ENCODE measurements at places on chromosomes 5 and 9.

- no peak overlapping the region for H3K27ac ChIP-seq
- H3K4me1 ChIP-seq, result no peaks in the 10 kb centered on the region
- H3K4me3 ChIP-seq, result no peak overlapping the region
- no peak for DNase-seq
- H3K36me3 ChIP-seq, result no peaks in the 10 kb centered on the region
- peaks cover 16% of the 10 kb centered on the region for H3K27me3 ChIP-seq
Observed at GRCh38 chr5:122408592-122409224, 96.7 kb downstream of the SNCAIP start.

DNA sequence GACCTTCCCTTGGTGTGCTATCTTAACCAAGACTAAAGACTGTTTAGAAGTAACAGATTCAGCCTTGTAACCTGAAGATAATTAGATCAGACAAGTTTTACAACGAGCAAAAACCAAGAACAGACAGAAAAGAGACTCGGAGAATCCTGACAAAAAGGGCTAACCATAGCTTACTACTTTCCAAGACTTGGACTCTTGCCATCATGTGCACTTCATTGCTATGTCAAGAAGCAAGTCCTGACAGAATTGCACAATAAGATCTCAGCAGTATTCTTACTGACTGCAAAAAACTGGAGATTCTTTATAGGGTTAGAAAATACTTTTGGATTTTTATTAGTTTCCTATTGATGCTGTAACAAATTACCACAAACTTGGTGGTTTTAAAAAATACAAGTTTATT is 1539.0 kb upstream of the NUDT12 start:
- H3K4me1 ChIP-seq, result no peaks in the 10 kb centered on the region
- no peaks in the 10 kb centered on the region for H3K36me3 ChIP-seq
- no peaks in the 10 kb centered on the region for H3K27me3 ChIP-seq
- H3K4me3 ChIP-seq, result no peak overlapping the region

DNA sequence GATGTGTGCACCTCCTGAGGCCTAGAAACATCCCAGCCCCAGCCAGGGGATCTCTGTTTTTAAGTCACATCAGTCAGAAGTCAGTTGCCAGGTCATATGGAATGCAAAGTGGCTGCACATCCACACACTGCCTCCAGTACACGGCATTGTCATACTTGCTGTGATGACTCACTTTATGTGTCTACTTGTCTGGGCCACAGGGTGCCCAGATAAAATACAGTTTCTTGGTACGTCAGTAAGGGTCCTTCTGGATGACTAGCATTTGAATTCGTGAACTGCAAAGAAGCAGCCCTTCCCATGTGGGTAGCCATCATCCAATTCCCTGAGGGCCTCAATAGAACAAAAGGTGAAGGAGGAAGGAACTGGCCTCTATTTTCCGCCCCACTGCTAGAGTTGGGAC is 27.7 kb downstream of the AUH start:
- H3K27ac ChIP-seq, result no peak overlapping the region
- no peaks in the 10 kb centered on the region for H3K4me1 ChIP-seq
- no peak overlapping the region for H3K4me3 ChIP-seq
- H3K36me3 ChIP-seq, result peaks cover 38% of the 10 kb centered on the region
- no peaks in the 10 kb centered on the region for H3K27me3 ChIP-seq

- no peak overlapping the region for H3K4me3 ChIP-seq
- peak overlapping the region; percentile 99 for H3K27ac ChIP-seq
- H3K4me1 ChIP-seq, result peaks cover 67% of the 10 kb centered on the region
Observed at GRCh38 chr9:137763271-137763955, 114.2 kb upstream of the CACNA1B start.

- H3K27me3 ChIP-seq, result peaks cover 4% of the 10 kb centered on the region
- H3K27ac ChIP-seq, result no peak overlapping the region
- H3K4me3 ChIP-seq, result no peak overlapping the region
- no peaks in the 10 kb centered on the region for H3K36me3 ChIP-seq
Observed at GRCh38 chr9:33443047-33443446, 4.3 kb downstream of the AQP3 start.

DNA sequence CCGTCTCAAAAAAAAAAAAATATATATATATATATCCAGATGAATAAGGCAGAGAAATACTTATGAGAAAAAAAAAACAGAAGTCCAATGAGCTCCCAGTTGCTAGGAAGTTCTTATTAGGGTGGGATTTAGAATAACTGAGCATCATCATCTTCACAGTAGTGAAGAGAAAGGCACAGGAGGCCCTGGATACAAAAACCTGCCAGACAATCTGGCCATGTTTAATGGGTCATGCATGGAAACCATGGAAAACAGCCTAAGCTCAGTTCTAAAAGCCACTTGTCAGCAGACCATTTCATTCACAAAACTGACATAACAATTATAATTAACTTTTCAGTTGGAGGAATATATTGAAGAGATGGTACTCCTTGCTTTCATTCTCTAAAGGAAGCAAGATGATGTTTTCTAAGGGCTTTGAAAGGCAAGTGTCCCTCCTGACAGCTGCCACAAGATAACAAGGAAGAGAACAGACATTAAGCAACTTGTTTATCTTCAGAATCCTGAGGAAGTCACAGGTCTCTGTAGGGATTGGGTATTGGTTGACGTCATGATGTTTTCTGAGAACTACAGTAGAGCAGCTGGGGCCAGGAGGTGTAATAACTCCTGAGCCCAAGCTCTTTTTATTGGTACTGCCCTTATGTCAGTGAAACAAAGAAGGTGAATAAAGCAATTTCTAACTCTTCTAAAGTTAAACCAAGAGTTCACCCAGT is 463.1 kb downstream of the DMAC1 start:
- H3K27ac ChIP-seq, result no peak overlapping the region
- no peaks in the 10 kb centered on the region for H3K36me3 ChIP-seq
- no peak for DNase-seq
- no peak overlapping the region for H3K4me3 ChIP-seq
- peaks cover 3% of the 10 kb centered on the region for H3K27me3 ChIP-seq

DNA sequence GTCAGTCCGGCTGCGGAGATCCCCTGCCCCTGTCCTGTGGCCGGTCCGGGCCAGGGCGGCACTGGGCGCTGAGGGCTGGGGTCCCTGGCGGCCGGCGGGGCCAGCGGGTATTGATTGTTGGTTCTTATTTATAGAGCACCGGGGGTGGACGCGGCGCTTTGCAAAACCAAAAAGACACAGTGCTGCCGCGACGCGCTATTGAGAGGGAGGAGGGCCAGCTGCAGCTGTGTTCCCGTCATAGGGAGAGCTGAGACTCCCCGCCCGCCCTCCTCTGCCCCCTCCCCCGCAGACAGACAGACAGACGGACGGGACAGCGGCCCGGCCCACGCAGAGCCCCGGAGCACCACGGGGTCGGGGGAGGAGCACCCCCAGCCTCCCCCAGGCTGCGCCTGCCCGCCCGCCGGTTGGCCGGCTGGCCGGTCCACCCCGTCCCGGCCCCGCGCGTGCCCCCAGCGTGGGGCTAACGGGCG is 2.5 kb downstream of the LRRC26 start:
- no peak overlapping the region for H3K27ac ChIP-seq
- peaks cover 11% of the 10 kb centered on the region for H3K4me1 ChIP-seq
- H3K36me3 ChIP-seq, result no peaks in the 10 kb centered on the region
- no peak overlapping the region for H3K4me3 ChIP-seq
- H3K27me3 ChIP-seq, result peaks cover 21% of the 10 kb centered on the region

GRCh38 chr5:96354237-96354636 is 78.8 kb downstream of the PCSK1 start:
- H3K4me1 ChIP-seq, result no peaks in the 10 kb centered on the region
- H3K27me3 ChIP-seq, result peaks cover 9% of the 10 kb centered on the region
- DNase-seq, result no peak
- H3K27ac ChIP-seq, result no peak overlapping the region
- no peak overlapping the region for H3K4me3 ChIP-seq

DNA sequence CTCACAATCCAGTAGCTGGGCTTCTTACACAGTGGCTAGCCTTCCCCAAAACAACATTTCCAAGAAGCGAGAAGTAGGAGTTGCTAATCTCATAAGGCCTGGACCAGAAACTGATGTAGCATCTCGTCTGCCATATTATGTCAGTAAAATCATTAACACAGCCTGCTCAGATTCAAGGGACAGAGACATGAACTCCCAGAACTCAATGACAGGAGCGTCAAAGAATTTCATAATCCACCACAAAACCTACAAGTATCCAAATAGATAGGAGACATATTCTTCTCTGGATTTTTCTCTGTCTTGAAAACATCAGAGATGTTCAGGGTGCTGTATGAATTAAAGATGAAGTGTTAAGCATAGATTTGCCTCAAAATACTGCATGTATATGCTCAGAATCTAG is 457.6 kb upstream of the ACTBL2 start:
- H3K27ac ChIP-seq, result no peak overlapping the region
- no peak overlapping the region for H3K4me3 ChIP-seq
- H3K4me1 ChIP-seq, result no peaks in the 10 kb centered on the region
- H3K27me3 ChIP-seq, result no peaks in the 10 kb centered on the region
- no peak for DNase-seq
- no peaks in the 10 kb centered on the region for H3K36me3 ChIP-seq

DNA sequence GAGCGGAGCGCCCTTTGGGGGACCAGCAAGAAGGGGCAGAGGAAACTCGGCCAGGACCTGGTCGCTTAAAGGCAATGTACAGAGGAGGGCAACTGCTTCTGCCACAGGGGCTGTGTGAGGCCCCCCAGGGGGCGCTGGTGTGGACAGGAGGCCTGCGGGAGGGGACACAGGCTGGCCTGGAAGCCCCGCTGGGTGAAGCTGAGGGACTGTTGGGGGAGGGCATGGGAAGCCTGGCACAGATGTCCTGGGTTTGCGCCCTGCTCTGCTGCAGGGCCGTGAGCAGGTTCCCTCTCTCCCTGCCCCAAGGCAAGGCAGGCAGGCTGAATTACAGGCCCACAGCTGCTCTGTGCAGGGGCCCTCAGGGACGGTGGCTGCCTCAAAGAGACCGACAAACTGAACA is 5.4 kb downstream of the MED22 start:
- DNase-seq, result no peak
- H3K4me1 ChIP-seq, result peaks cover 55% of the 10 kb centered on the region
- no peaks in the 10 kb centered on the region for H3K27me3 ChIP-seq
- peaks cover 69% of the 10 kb centered on the region for H3K36me3 ChIP-seq

DNA sequence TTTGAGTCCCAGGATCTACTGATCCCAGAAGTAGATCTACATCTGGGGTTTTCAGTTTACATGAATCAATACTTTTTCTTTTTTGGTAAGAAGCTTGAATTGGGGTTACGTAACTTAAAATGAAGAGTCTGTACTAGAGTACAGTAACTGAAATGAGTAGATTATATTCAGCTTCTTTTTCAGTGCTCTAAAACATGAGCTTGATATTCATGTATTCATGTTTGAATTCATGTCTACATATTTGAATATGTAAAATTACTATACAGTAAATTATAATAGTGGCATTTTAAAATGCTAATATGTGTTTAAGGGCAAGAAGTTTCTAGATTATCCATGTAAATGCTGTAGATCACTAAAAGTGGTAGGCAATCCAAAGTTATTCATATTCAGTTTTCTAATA is 14.8 kb downstream of the POU5F2 start:
- no peak for DNase-seq
- no peak overlapping the region for H3K27ac ChIP-seq
- H3K27me3 ChIP-seq, result no peaks in the 10 kb centered on the region
- peaks cover 3% of the 10 kb centered on the region for H3K36me3 ChIP-seq
- H3K4me3 ChIP-seq, result no peak overlapping the region
